ENCODE measurements at places on chromosomes 2 and 18. TPM values are rescaled to one million over a fixed set of nuclear protein-coding genes. Genes with fewer than 3 reads are reported as not detected.

DNA sequence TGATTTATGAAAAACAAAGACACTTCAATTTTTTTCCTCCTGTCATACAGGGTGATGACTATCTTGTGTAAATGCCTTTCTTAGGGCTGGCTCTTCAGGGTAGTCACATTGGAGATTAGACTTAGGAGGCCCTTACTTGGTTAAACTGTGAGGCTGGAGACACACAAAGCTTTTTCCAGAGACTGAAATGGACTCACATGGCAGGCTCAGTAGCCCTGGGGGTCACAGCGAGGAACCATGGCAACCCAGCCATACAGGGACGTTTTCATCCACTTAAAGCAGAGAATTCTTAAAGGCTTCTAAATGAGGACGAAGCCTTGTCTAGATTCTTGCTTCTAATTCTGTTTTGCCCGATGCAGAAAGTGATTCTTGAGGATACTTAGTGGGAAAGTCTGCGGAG is 57.3 kb upstream of the ZDBF2 start:
- H3K4me3 ChIP-seq, result no peak overlapping the region
- DNase-seq, result no peak
- no peaks in the 10 kb centered on the region for H3K36me3 ChIP-seq
- no peaks in the 10 kb centered on the region for H3K27me3 ChIP-seq
- no peaks in the 10 kb centered on the region for H3K4me1 ChIP-seq

DNA sequence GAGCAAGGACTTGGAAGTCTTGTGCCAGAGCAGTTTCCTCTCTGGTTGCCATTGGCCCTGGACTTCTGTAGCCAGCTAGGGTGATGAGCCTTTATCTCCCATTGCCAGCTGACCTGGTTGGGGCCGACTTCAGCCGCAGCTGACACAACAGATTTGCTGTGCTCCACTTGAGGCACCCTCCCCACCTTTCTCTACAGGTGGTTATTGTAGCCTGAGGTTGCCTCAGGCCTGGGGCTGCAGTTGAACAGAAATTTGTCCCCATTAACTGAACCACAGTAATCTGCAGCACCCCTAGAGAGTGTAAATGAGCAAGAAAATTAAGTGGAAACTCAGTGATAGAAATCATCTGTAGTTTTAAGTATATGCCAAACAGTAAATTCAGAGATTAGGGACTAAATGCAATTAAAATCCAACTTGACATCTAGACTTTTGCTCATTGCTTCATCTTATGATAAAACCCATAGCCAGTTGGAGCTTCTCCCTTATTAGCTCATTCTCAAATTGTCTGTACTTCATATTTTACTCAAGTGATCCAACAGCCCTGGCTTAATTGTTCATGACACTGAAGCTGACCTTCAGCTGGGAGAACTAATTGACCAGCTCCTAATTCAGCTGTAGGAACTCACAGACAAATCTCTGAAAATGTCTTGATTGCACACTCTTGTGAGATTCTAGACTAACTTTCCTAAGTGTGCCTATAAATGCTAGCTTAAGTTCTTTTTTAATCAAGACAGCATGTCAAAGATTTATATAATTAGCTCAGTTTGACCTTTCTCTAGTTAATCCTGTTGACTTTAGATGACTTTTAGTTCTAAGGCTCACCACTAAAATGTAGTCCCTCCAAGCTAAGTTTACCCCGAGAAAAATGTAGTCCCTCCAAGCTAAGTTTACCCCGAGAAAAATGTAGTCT is 48.9 kb downstream of the COPS8 start:
- no peaks in the 10 kb centered on the region for H3K36me3 ChIP-seq
- H3K4me3 ChIP-seq, result no peak overlapping the region
- no peak for DNase-seq
- H3K4me1 ChIP-seq, result no peaks in the 10 kb centered on the region
- no peak overlapping the region for H3K27ac ChIP-seq
- H3K27me3 ChIP-seq, result no peaks in the 10 kb centered on the region

DNA sequence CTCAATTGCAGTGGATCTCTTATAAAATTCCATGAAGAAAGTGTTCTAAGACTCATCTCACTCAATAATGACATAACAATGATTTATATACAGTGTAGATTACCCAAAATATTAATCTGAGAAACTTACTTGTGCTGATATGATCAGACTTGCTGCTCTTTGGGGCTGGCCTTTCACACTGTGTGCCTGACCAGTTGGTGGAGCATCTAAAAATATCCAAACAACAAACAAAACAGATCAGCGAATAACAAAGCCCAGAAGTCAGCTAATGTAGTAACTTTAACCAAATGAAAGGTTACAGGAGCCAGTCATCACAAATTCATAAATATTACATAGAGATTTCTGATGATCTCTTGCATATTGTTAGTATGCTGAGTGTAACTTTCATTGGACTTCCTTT is 1466.8 kb upstream of the NXPH2 start:
- no peaks in the 10 kb centered on the region for H3K36me3 ChIP-seq
- DNase-seq, result no peak
- no peaks in the 10 kb centered on the region for H3K27me3 ChIP-seq
- no peak overlapping the region for H3K4me3 ChIP-seq

DNA sequence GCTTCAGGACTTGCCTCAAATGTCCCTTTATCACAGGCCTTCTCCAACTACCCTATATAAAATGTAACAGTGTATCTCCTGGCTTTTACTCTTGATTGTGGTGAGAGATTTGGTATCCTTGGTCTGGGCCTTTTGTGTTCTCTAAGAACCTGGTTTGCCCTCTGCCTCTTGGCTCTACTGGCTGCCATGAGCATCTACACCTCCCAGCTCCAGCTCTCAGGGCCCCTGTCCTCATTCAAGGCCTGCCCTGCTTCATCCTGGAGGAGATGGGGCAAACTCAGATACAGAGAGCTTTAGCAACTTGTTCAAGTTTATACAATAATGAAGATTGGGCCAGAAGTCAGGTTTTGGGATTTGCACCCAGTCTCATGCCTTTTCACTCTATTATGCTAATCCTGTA is 45.0 kb downstream of the QPCT start:
- H3K4me3 ChIP-seq, result no peak overlapping the region
- no peaks in the 10 kb centered on the region for H3K36me3 ChIP-seq

The GDF7 gene
- 3.3 TPM for total RNA-seq

The SPATA3 gene
- 1.8 TPM for total RNA-seq

DNA sequence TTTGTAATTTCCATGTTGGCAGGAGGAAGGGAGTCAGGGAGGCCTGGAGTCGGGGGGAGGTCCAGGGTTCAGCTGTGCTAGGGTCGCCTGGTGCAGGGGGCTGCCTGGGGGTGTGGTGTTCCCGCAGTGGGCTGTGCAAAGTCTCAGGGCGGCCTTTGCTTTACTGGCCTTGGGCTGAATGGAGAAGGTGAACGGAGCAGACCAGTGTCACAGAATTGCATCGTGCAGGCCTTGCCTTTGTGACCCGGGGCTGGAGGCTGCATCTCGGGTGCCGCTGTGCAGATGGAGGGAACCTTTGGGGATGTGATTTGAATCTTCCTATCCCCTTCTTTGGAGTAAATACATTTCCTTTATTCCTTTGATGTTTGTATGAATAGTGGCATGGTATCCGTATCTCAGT is 8.8 kb downstream of the SNTG2 start:
- no peak overlapping the region for H3K27ac ChIP-seq
- H3K4me3 ChIP-seq, result no peak overlapping the region
- no peaks in the 10 kb centered on the region for H3K27me3 ChIP-seq
- no peak for DNase-seq

DNA sequence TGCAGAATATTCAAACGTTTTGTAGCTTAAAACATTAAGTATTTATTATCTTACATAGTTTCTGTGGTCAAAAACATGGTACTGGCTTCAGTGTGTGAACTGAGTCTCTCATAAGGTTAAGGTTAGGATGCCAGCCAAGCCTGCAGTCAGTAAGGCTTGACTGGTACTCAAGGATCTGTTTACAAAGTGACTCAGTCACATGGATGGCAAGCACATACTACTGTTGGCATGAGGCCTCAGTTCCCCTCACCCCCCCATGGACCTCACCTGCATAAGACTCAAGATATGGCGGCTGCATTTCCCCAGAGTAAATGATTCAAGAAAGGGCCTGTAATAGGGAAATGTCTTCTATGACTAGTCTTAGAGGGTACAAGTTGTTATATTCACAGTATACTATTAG is 1167.5 kb downstream of the DPP10 start:
- no peak overlapping the region for H3K4me3 ChIP-seq
- no peaks in the 10 kb centered on the region for H3K4me1 ChIP-seq
- H3K27me3 ChIP-seq, result no peaks in the 10 kb centered on the region
- no peak for DNase-seq
- no peaks in the 10 kb centered on the region for H3K36me3 ChIP-seq

GRCh38 chr2:47897883-47898731 is 8.2 kb downstream of the FBXO11 start:
- H3K27ac ChIP-seq, result no peak overlapping the region
- H3K27me3 ChIP-seq, result no peaks in the 10 kb centered on the region
- no peaks in the 10 kb centered on the region for H3K36me3 ChIP-seq
- no peak overlapping the region for H3K4me3 ChIP-seq
- DNase-seq, result no peak

GRCh38 chr2:106124905-106125549 is 69.1 kb downstream of the UXS1 start:
- DNase-seq, result no peak
- no peaks in the 10 kb centered on the region for H3K4me1 ChIP-seq
- no peaks in the 10 kb centered on the region for H3K36me3 ChIP-seq

Measured in prostate gland (tissue), 2 donors.